Jurkat, Clone E6-1 (cell line): ENCODE measurements at places on chromosomes 12 and 14.

GRCh38 chr14:89178800-89179535, 238.1 kb downstream of the FOXN3 start:
- DNase-seq: no peak

GRCh38 chr12:10213168-10214135, 775 bp downstream of the GABARAPL1 start:
- DNase-seq: peak; percentile 50

DNA sequence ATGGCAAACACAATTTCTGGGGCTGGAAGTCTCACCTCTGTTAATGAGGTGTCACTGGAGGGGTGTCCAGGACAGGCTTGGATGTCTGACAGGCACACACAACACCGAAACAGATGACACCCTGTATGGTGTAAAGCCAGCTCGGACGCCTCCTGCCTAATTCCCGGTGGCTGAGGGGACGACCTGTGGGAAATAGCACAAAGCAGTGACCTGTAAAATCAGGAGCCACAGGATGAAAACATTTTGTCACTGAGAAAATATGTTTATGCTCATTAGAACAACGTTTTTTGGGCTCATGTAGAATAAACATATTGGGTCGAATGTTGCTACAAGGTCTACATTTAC, 285.0 kb upstream of the RTL1 start:
- DNase-seq: no peak

DNA sequence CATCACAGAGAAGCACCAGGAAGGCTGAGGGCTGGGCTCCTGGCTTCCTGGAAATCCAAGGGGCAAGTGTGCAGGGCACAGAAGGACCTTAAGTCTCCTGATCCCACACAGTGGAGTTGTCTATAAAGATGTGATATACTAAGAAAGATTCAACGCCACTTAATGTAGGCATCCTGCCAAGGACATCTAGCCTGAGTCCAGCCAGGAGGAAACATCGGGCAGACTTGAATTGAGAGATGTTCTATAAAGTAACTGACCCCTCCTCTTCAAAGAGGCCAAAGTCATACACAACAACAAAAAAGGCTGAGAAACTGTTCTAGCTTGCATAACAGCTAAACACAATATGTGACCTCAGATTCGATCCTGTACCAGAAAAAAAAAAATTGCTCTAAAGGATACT, 299.5 kb upstream of the NOS1 start:
- no peak for DNase-seq

DNA sequence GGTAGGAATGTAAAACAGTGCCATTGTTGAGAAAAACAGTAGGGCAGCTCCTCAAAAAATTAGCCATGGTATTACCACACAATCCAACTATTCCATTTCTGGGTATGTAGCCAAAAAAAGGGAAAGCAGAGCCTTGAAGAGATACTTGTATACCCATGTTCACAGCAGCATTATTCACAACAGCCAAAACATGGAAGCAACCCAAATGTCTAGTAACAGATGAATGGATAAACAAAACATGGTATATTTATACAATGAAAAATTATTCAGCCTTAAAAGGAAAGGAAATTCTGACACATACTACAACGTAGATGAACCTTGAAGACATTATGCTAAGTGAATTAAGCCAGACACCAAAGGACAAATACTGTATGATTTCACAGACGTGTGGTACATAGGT, 67.6 kb upstream of the GNG2 start:
- DNase-seq: no peak

DNA sequence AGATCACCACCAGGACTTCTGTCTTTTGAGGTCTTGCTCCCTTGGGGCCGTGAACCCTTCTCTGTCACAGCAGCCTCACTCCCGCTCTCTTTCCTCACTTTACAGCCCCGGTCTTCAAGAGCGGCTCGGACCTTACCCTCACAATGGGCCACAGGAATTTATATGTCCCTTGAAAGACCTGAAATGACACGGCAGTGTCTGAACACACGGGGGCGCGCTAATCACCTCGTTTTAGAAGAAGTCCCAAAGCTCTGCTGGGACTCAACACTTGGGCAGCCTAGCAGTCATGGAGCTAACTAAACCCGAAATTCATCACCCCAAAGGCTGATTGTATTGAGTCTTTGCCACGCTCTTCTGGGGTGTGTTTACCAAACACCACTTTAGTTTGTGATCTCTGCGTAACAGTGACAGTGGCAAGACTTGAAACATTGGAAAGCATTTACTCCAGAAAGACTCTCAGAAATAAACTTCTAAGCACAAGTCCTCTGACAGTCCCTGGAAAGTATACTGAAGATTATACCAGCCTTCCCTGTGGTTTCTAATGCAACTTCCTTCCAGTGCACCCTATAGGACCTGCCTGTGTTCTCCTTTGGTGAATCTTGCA, 29.0 kb downstream of the SERPINA11 start:
- DNase-seq: peak; percentile 33

DNA sequence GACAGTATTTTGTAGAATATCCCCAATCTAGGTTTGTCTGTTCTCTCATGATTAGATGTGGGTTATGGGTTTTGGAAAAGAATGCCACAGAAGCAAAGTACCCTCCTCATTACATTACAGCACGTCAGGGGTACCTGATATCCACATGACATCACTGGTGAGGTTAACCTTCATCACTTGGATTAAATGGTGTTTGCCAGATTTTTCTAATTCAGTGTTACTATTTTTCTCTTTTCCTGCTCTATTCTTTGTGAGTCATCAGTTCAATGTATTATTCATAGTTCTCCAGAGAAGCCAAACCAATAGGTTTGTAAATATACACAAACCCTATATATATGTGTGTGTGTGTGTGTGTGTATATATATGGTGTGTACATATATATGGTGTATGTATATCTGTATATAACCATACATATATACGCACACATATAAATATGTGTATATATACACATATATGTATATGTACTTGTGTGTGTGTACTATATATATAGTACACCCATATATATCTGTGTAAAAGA, 131.4 kb downstream of the LMNTD1 start:
- no peak for DNase-seq
